Pulmonary artery endothelial cell (primary cell): ENCODE measurements at places on chromosomes 16 and 17.

DNA sequence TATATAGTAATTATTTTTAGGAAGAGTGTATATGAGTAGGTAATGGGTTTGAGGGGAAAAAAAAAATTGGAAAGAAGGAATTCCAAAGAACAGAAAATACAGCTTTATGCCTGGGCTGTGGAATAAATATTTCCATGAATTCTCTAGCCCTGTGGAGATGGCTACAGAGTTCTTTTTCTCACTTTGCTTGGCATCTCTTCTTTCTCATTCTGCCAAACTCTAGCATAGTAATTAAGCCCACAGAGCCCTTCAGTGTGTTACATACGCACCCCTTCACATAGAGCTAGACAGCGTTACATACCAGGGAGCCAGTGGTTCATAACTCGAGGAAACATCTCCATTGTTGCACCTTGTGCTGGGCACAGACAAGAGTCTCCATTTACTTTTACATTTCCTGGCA lies 621.1 kb downstream of the CDH8 start:
- DNase-seq: no peak

GRCh38 chr17:73511719-73512115 lies 132.5 kb downstream of the SDK2 start:
- DNase-seq: no peak

GRCh38 chr17:59521465-59522126 lies 43.8 kb upstream of the DHX40 start:
- no peak for DNase-seq

GRCh38 chr17:27407916-27408864 lies 48.1 kb upstream of the KSR1 start:
- no peak for DNase-seq

DNA sequence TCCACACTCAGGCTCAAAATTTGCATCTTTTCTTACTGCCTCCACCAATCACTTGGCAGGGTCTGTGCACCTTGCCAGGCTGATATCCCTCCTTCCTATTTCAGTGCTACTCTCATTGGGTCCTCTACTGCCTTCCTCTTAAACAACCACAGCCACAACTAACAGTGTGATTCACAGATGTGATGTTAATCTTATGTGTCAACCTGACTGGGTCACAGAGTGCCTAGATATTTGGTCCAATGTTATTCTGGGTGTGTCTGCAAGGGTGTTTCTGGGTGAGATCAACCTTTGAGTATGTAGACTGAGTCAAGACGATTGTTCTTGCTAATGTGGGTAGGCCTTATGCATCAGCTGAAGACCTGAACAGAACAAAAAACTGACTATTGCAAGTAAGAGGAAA lies 51.3 kb upstream of the IRX6 start:
- DNase-seq: no peak

DNA sequence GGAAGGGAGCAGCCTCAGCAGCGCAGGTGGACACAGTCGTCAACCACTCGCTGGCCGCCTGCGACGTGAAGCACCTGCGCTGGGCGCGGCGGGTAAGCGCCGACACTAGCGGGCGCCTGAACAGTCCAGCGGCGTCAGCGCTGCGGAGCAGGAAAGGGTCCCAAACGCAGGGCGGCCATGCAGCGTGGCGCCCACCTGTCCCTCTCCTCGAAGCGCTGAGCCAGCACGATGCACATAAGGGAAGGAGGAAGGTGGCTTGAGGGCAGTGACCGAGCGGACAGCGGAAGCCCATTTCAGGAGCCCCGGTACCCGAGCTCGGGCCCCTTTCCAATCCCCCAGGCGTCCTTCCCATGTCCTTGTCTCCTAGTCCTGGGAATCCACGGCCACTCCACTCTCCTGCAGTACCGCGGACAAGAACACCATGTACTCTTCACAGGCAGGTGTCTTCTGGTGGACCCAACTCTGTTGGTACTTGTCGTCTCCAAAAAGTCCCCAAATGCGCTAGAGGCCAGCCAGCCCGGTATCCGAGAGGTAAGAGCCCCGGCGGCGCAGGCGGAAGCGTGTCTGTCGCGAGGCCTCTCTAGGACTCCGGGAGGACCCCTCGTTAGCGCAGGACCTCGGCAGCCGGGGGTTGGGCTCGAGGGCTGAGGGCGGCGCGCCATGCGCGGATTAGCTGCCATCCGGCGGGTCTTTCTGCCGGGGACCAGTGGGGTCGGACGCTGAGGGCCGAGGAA lies 14.4 kb downstream of the ZNF232 start:
- no peak for DNase-seq
